Activated T-helper 17 cell treated with anti-CD3 and anti-CD28 coated beads, Interleukin-2, amount 50 U/mL, for 72 hours (primary cell): ENCODE measurements at places on chromosomes 11 and 22. TPM values are rescaled to one million over a fixed set of nuclear protein-coding genes. Genes with fewer than 3 reads are reported as not detected.
A peak's percentile ranks its signal among the peaks of the same experiment; 100 is the strongest.

NOL12 gene
- 22.1 TPM for total RNA-seq

NLRX1 gene
- total RNA-seq, result 9.7 TPM

SLC17A6 gene
- not detected for total RNA-seq

GRCh38 chr11:76841923-76842452 lies 18.7 kb upstream of the ACER3 start:
- H3K27me3 ChIP-seq, result peaks cover 38% of the 10 kb centered on the region
- no peaks in the 10 kb centered on the region for H3K36me3 ChIP-seq
- H3K4me1 ChIP-seq, result no peaks in the 10 kb centered on the region
- H3K4me3 ChIP-seq, result no peak overlapping the region
- ATAC-seq, result no peak

GRCh38 chr22:46187862-46188261 lies 37.5 kb downstream of the PPARA start:
- no peak for ATAC-seq
- H3K4me3 ChIP-seq, result no peak overlapping the region
- no peaks in the 10 kb centered on the region for H3K27me3 ChIP-seq
- peaks cover 19% of the 10 kb centered on the region for H3K4me1 ChIP-seq
- peak overlapping the region; percentile 39 for H3K27ac ChIP-seq
- H3K36me3 ChIP-seq, result peaks cover 13% of the 10 kb centered on the region

DNA sequence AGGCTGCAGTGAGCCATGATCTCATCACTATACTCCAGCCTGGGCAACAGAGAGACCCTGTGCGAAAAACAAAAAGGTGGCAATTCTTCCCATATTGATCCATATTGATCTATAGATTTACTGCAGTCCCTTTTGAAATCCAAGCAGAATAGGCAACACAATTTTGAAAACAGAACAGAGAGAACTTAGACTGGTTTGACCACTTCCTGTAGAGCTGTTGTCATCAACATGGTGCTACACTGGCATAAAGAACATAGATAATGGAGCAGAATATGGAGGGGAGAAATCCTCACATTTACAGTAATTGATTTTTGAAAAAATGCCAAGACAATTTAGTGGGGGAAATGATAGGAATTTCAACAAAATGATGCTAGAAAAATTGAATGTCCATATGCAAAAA lies 34.1 kb downstream of the GRK3 start:
- no peak overlapping the region for H3K4me3 ChIP-seq
- H3K36me3 ChIP-seq, result no peaks in the 10 kb centered on the region
- no peak overlapping the region for H3K27ac ChIP-seq
- ATAC-seq, result no peak

GRCh38 chr22:39617970-39618757 lies 47.6 kb downstream of the CACNA1I start:
- no peak overlapping the region for H3K27ac ChIP-seq
- H3K4me1 ChIP-seq, result peaks cover 9% of the 10 kb centered on the region
- no peak overlapping the region for H3K4me3 ChIP-seq
- peaks cover 5% of the 10 kb centered on the region for H3K27me3 ChIP-seq

- H3K4me1 ChIP-seq, result no peaks in the 10 kb centered on the region
- no peaks in the 10 kb centered on the region for H3K36me3 ChIP-seq
- no peak for ATAC-seq
These were observed 1081.7 kb downstream of the JRKL start for GRCh38 chr11:97471480-97471879.

- H3K27ac ChIP-seq, result no peak overlapping the region
- no peaks in the 10 kb centered on the region for H3K4me1 ChIP-seq
- H3K4me3 ChIP-seq, result no peak overlapping the region
These were observed 77.5 kb downstream of the THAP12 start for GRCh38 chr11:76303399-76303798.

DNA sequence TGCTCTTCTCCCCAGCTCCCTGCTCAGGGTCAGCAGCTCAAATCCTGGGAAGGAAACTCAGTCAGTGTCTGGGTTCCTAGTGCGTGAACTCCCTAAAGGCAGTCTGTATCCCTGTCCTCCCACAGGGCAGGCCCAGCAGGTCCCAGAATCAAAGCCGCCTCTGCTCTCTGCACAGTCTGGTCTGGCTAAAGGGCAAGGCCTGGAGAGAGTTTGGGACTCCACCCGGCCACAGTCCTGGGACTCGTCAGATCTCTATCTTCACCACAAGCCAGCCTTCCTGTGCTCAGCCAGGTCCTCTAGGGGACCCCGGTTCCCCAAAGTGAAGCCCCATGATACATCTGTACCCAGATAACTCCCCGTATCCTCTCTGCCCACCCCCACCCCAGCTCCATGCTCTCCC lies 56.2 kb upstream of the CSNK2A3 start:
- no peaks in the 10 kb centered on the region for H3K4me1 ChIP-seq
- H3K27ac ChIP-seq, result no peak overlapping the region
- ATAC-seq, result no peak
- no peak overlapping the region for H3K4me3 ChIP-seq
- peaks cover 29% of the 10 kb centered on the region for H3K27me3 ChIP-seq

GRCh38 chr11:4642043-4642442 lies 1.7 kb upstream of the OR51E1 start:
- no peaks in the 10 kb centered on the region for H3K36me3 ChIP-seq
- H3K4me3 ChIP-seq, result no peak overlapping the region
- H3K27ac ChIP-seq, result no peak overlapping the region
- peaks cover 33% of the 10 kb centered on the region for H3K27me3 ChIP-seq
- no peak for ATAC-seq

- no peak for ATAC-seq
- H3K27ac ChIP-seq, result no peak overlapping the region
- peaks cover 30% of the 10 kb centered on the region for H3K27me3 ChIP-seq
These were observed 129.3 kb downstream of the EFCAB6 start for GRCh38 chr22:43682851-43683250.

- no peak overlapping the region for H3K4me3 ChIP-seq
- ATAC-seq, result no peak
- H3K27me3 ChIP-seq, result no peaks in the 10 kb centered on the region
- H3K4me1 ChIP-seq, result peaks cover 22% of the 10 kb centered on the region
These were observed 234.3 kb downstream of the TBC1D22A start for GRCh38 chr22:46996595-46997310.

DNA sequence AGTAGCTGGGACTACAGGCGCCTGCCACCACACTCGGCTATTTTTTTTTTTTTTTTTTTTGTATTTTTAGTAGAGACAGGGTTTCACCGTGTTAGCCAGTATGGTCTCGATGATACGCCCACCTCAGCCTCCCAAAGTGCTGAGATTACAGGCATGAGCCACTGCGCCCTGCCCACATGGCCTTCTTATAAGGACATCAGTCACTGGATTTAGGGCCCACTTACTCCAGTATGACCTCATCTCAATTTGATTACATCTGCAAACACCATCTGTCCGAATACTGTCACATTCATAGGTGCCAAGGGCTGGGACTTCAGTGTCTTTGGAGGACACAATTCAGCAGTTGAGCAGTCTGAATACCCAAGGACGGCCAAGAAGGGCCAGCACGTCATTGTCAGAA lies 8.2 kb upstream of the PRR5 start:
- H3K36me3 ChIP-seq, result no peaks in the 10 kb centered on the region
- ATAC-seq, result no peak
- H3K4me1 ChIP-seq, result no peaks in the 10 kb centered on the region
- no peaks in the 10 kb centered on the region for H3K27me3 ChIP-seq

DNA sequence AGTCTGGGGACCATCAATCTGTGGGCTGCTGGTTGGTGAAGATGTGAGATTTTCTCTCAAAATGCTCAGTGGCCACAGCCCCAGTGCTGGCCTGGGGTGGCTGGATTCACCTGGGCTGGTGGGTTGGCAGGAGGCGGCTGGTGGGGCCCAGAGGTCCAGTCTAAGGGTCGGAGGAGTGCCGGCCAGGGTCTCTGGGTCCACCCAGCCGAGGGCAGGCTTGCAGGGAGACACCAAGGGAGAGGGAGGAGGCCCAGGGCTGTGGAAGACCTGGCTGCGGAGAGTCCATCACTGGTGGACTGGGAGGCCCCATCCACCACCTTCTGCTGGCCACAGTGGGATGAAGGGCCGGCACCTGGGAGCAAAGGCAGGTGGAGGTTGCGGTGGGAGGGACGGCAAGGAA lies 582 bp upstream of the SHANK3 start:
- no peaks in the 10 kb centered on the region for H3K36me3 ChIP-seq
- no peak overlapping the region for H3K27ac ChIP-seq
- peaks cover 3% of the 10 kb centered on the region for H3K4me1 ChIP-seq
- no peak for ATAC-seq
